ENCODE measurements at places on chromosomes 3 and 15.

DNA sequence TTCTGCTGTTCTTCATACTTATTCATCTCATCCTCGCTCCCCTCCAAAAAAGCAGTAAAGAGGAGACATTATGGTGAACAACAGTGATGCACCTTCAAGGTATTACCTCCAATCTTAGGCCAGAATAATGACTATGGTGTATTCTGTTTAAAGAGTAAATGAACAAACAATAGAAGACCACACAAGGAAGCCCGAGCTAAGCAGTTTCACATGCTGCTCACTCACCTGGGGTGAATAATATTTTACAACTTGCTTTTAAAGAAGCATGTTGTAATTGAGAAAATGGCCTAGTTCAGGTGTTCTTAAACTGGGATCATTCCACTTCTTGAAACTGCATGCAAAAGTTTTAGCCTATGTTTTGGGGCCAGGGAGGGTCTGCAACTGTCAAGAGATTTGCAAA, 581.2 kb downstream of the FOXP1 start:
- no peak for DNase-seq

DNA sequence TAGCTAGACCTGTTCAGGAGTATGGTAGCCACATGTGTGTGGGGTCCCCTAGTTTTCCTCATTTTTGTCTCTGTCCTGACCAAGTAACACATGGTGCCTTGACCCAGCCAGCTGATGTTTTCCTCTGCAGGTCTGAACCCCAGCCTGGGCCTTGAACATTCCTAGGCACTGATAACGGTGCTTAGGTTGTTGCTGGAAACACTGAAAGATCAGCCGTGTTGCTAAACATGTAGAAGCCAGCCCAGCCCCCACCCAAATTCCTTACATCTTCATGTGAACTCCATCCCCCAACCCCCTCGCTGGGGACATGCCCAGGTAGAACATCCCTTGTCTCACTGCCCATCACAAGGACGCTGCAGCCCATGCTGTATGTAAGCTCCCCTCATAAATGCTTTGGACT, 18.7 kb downstream of the RTP3 start:
- DNase-seq = no peak

DNA sequence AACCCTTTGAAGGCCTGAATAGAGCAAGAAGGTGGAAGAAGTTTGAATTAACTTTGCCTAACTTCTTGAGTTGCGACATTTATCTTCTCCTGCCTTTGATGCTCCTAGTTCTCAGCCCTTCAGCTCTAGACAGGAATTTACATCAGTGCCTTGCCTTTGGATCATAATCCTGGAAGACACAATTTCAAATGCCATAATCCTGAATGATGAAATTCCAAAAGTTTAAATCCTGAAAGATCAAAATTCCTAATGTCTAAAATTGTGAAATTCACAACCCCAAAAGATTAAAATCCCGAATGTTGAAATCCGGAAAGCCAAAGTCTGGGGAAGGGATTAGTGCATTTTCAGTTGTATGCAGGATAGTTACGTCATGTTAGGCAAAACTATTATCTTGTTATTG, 166.6 kb upstream of the PDZRN3 start:
- DNase-seq = no peak

GRCh38 chr3:141894524-141895176, 18.2 kb downstream of the ATP1B3 start:
- no peak for DNase-seq

GRCh38 chr3:138726946-138727730, 107.6 kb downstream of the PIK3CB start:
- no peak for DNase-seq

DNA sequence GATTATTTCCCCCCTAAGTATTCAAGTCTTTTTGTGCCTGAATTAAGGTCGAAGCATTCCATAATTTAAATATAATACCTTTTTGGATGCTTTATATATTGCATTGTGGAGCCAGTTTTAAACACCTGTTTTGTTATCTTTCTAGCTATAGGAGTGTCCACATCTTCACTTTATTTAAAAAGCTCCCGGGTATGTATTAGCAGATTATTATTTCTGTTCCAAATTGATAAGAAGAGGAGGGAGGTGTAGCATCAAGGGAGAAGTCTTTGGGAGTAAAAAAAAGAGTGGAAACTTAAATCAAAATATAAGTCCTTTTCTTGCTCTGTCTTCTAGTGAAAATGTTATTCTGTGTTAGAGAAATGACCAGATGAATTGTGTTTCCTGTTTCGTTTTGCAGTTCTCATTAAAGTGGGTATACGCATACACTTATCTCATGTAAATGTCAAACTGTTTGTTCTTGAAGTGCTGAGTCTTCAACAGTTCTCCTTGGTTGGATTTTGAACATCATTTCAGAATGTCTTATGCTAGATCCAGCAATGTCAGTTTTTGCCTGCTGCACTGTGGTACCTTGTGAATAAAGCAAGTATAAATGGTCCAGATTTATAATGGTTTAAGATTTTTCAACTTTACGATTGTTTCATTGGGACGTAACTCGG, 105.8 kb downstream of the FNDC3B start:
- DNase-seq = no peak

GRCh38 chr3:133711013-133711412, 35.2 kb upstream of the TF start:
- no peak for DNase-seq

GRCh38 chr3:183492849-183493179, 62.7 kb downstream of the KLHL6 start:
- no peak for DNase-seq

DNA sequence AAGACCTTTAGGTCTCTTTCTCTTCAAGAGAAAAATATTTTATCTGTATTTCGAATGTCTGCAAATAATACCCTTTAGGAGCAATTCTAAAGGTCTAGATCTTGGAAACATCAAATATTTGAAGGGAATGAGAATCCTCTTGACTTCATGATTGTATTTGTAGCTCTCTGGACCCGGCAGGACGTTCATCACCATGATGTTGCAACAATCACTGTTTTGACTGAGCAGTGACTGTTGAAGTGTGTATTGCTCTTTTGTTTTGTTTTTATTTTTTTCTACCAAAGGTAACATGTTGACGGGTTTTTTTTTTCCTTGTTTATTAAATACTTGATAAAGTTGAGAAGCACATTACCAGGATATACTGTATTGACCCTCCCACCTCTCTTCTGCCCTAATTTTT, 55.3 kb upstream of the CCR4 start:
- DNase-seq = no peak

GRCh38 chr15:90885432-90886290, 1.4 kb downstream of the FES start:
- no peak for DNase-seq

GRCh38 chr3:137099364-137100219, 141.8 kb downstream of the IL20RB start:
- no peak for DNase-seq

- no peak for DNase-seq
Measured at GRCh38 chr3:156233876-156234275, 113.5 kb downstream of the KCNAB1 start.
